Activated T-cell treated with anti-CD3 and anti-CD28 coated beads, Interleukin-2, amount 50 U/mL, for 48 hours (primary cell): ENCODE measurements at places on chromosomes 4 and X.

- no peak for DNase-seq
Measured at GRCh38 chrX:42505016-42505415, 272.9 kb downstream of the PPP1R2C start.

DNA sequence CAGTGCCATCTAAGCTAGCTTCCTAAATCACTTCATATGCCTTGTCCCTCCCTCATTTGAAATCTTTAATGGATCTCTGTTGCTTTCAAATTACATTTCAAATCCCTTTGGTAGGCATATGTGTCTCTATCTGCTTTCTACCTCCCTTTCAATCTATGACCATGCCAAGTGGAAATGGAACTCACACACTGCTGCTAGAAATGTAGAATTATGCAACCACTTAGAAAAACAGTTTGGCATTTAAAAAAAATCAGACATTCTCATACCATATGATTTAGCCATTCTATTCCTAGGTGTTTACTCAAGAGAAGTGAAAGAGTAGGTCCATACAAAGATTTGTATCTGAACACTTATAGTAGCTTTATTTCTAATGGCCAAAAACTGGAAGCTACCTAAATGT lies 413.5 kb upstream of the INTU start:
- no peak for DNase-seq

GRCh38 chr4:41057467-41057866 lies 156.9 kb downstream of the APBB2 start:
- DNase-seq, result no peak

DNA sequence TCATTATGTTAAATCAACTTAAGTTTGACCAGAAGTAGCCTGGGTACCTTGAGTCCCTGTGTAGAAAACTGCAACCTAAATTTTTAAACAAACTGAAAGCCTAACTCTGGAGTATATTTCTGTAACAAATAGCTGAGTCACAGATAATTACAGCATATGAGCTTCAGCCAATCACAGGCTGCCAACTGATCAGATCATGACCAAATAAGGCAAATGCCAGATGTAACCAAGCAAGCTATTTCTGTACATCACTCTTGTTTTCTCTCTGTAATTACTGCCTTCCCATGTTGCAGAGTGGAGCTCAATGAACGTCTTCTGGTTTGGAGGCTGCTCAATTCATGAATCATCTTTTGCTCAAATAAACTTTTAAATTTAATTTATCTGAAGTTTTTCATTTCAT lies 980.9 kb upstream of the DIAPH2 start:
- DNase-seq, result no peak

- no peak for DNase-seq
Measured at GRCh38 chr4:25368315-25368714, 8.7 kb upstream of the ANAPC4 start.

DNA sequence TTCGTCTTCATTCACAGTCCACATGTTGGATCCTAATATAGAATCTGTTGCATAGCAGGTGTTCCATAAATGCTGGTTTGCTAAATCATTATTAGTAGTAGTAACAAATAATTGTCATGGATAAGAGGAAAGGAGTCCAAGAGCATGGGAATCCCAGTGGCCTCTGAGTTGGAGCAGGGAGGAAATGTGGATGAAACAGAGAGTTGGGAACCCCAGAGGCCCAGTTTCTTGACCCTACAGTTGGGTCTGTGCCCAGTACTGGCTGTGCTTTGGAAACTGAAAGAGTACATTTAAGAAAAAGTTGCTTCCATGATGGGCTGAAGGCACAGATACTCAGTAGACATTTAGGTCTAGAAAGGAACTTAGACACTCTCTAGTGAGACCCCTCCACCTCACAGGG lies 149.4 kb upstream of the PSAPL1 start:
- DNase-seq, result no peak

DNA sequence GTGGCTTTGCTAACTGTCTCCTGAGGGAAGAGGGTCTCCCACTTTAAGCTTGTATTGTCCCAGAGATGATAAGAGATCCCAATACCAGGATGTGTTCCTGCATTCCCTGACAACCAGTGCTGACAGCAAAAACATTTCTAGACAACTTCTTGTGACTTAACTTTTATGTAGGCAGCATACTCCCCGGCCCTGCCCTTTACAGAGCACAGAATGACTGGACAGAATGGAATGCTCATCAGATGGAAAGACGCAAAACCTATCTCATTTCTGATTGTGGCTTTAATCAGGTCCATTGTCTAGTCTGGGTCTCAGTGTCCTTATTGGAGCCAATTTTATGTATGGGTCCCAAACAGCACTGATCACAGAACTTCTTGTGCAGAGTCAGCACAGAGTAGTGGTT lies 18.2 kb upstream of the PLAC1 start:
- no peak for DNase-seq
